Thymus (tissue), 14 donors: ENCODE measurements at places on chromosomes 6 and 20.

DNA sequence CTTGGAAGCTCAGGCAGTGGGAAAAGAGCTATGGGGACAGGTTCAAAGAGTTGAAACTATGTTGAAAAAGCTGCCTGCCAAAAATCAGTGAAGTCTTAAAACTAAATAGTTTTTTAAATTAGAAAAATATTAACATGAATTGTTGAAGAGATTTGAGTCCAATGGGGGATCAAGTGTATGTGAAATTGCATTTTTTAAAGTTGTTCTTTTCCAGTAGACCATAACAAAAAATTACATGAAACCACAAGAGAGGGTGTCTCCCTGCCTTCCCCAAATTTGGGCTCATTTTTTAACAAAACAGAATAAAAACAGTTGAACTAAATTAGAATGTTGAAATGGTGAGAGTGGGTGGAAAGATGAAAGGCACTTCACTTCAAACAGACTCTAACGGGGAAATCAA, 31.5 kb upstream of the COL10A1 start:
- no peak for DNase-seq

DNA sequence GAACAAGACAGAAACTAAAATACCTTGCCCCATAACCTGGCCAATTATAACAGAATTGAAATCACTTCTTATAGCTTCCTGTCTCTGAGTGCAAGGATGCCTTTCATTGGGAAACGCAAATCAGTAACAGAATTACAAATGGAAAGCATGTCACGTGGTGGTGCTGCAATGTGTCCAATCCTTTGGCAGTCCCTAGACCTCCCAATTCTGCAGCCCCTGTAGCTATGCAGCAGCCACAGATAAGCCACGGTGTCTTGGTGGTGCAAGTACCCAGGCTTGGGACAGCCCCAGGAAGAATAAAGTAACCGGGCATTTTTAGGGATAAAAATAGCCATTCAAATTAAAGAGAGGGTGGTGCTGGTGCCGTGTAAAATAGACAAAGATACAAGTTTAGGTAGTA, 134.6 kb upstream of the CCN2 start:
- DNase-seq = no peak

GRCh38 chr20:24751551-24751950, 197.5 kb upstream of the CST7 start:
- DNase-seq = no peak

- DNase-seq = peak; percentile 39
These were observed 2.8 kb upstream of the DIDO1 start for GRCh38 chr20:62929051-62929538.

DNA sequence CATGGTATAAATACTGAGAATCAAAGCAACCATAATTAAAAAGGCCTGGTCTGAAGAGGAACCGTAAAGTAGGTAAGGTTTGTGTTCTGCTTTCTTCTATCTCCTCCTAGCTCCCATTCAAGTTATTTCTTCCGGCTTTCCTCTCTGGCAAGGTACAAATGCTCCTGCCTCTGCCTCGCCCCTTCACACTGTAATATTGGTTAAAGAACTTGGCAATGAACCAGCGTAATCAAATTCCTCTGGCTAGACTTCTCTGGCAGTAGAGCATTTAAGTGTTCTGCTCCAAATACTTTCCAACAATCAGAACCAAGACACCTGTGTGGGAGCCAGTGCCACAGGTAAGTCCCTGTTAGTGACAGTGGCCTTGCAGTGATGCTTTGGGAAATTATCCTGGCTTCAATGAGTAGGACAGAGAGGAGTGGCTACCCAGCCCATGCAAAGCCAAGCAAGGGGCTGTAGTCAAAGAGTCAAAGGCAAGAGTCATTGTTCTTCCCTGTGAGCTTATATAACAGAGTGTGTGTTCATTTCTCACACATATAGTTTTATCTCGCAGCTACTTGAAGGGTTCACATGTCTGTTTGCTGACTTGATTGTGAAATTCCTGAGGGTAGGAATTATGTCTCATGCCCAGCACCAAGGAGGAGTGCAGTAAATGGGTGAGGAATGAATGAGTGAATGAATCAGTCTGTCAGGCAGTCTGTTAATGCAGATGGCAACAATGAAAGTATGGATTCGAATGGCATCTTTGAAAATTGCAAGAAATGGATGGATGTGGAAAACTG, 329.3 kb downstream of the NRN1 start:
- no peak for DNase-seq

DNA sequence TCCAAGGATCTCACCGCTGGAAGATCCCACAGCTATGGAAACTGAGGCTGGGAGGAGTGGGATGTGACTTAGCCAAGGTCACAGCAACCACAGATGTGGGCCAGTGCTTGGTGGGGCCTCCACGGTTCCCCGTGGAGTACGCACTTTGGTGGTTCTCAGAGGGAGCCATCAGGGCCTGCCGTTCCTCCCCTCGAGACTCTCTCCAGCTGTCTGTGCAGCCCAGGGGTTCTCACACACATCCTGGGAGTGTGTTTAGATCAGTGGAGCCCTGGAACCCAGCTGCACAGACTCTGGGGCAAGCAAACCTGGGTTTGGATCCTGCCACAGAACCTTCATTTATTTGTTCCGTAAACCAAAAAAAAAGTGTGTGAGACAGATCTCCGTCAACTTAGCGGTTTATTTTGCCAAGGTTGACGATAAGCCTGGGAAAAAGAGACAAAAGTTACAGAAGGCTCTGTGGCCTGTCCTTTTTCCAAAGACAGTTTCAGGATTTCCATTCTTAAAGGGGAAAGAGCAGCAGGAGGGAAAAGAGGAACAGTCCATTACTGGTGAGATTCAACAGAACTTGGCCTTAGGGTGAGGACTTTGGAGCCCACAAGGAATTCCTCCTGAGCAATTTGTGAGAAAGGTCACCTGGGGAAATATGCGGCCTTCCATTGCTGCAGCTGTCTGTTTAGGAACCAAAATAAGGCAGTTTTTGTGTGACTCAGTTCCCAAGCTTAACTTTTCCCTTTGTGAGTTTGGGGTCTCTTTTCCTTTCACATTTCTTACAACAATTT, 13.6 kb upstream of the MYMX start:
- no peak for DNase-seq

GRCh38 chr6:12132351-12133222, 120.5 kb downstream of the HIVEP1 start:
- DNase-seq = no peak

GRCh38 chr6:17096652-17097051, 5.2 kb upstream of the STMND1 start:
- no peak for DNase-seq

- DNase-seq = no peak
These were observed 26.8 kb downstream of the TUBB2B start for GRCh38 chr6:3200682-3201081.

- DNase-seq = no peak
These were observed 39.7 kb downstream of the SUN5 start for GRCh38 chr20:32964575-32964974.

DNA sequence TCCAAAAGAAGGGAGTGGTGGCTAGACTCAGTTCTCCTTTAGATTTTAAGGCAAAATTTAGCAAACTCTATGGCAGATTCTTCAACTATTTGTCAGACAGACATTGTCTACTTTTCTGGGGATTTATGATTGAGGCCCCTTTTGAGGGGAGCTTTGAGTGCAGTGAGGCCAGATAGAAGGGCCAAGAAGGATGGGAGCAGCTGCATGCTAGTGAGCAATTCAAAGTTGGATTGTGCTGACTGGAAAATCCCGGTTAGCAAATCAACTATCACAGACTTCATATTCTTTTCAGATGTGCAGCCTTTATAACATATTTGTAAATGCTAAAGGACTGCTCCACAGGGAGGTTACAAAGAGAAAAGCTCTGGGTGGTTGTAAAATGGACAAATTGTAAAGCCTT, 35.0 kb upstream of the ESR1 start:
- DNase-seq = no peak

DNA sequence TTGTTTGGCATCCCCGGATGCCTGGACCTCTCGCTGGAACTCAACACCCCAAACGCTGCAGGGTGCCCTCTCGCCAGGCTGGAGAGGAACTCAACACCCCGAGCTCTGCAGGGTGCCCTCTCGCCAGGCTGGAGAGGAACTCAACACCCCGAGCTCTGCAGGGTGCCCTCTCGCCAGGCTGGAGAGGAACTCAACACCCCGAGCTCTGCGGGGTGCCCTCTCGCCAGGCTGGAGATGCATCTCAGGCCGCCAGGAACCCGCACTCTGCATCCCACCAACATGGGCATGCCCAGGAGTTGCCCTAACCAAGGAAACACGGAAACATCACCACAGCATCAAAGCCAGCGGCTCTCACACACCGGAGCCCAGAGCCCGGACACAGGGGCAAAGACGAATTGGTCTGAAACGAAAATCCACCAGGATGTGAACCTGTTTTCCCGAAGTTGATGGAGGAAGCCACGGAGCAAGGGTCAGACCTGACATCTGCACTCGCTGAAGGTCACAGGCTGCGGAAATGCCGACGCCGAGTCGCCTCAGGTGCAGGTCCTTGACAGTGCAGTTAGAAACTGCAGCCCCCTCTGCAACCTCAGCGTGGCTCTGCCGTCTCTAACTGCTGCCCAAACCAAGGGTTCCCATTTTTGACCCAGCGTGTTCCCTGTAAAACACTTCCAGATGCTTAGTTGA, 37.5 kb downstream of the DLL1 start:
- no peak for DNase-seq

- DNase-seq = no peak
These were observed 191.7 kb upstream of the ZNF217 start for GRCh38 chr20:53785320-53785719.

DNA sequence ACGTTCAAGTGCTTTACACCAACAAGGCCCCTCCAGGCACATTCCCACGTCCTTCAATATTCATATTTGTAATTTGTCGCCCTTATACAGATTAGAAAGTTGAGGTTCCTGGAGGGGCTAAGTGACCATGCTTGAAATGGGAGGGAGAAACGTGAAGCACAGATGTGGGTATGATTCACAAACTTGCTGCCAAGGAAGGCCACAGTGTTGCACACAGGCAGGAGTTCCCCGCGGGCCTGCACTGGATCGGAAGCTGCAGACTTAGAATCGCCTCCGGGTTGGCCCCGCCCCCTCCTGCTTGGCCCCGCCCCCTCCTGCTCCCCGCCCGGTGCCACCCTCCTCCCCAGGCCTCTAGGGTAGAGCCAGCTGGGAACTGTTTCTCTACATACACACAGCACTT, 58.2 kb upstream of the QKI start:
- no peak for DNase-seq

- DNase-seq = no peak
These were observed 11.5 kb downstream of the FOXC1 start for GRCh38 chr6:1621070-1621701.

DNA sequence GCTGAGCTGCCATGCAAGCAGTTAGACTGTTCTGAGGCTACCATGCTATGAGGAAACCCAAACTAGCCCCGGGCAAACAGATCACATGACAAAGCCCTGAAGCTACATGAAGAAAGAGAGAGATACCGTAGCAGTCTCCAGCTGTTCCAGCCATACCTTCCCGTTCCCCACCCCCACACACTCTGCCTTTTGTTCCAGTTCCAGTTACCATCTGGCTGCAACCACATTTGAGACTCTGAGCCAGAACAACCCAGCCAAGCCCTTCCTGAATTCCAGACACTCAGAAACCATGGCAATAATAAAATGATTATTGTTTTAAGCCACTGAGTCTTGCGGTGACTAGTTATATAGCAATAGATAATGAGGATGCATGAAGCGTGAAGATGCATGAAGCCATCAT, 28.3 kb downstream of the RIN2 start:
- no peak for DNase-seq

- no peak for DNase-seq
These were observed 23.7 kb upstream of the ADGRF4 start for GRCh38 chr6:47674673-47675072.

DNA sequence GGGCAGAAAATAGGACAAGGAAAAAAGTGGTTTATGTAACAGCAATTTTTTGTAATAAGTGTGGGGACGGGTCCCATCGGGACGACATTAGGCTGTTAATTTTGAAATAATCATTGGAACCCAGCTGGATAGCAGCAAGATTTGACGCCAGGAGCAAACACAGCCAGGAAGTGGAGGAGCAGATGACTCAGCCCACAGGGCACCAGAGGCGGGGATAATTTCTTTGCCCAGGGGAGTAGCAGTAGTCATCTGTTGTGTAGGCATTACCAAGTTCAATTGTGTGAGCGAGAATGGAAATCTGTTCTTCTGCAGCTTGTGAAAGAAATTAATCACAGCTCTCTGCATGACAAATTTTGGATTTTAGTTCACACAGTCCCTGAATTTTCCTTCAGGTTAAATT, 22.6 kb upstream of the RIN2 start:
- no peak for DNase-seq

DNA sequence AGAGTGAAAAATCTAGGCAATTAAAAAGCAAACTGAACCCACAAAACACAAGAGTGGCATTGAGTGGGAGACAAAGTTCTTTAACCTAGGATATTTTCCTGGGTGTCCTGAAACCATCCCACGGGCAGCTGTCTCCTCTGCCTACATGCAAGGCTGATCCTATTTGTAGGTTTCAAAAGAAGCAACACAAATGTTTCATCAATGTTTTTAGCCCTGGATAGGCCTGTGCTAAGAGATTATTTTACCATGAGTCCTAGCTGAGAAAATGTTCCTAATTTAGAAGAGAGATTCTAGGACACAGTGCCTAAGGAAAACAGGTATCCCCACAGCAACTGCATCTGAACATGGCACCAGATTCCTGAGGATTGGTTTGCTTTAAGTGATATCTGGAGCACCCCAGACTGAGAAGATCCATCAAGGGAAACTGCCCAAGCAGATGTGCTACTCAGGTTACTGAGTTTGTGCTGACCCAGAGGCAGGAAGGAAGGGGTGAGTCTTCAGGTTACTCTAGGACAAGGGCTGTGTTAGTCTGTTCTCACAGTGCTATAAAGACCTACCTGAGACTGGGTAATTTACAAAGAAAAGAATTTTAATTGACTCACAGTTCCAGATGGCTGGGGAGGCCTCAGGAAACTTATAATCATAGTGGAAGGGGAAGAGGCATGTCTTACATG, 111.6 kb upstream of the UST start:
- DNase-seq = no peak

GRCh38 chr6:135951169-135951568, 99.7 kb downstream of the PDE7B start:
- no peak for DNase-seq
